Activated T-helper 1 cell treated with anti-CD3 and anti-CD28 coated beads, Interleukin-2, amount 50 U/mL, for 16 hours (primary cell): ENCODE measurements at places on chromosomes 3 and 15.
A peak's percentile ranks its signal among the peaks of the same experiment; 100 is the strongest.

DNA sequence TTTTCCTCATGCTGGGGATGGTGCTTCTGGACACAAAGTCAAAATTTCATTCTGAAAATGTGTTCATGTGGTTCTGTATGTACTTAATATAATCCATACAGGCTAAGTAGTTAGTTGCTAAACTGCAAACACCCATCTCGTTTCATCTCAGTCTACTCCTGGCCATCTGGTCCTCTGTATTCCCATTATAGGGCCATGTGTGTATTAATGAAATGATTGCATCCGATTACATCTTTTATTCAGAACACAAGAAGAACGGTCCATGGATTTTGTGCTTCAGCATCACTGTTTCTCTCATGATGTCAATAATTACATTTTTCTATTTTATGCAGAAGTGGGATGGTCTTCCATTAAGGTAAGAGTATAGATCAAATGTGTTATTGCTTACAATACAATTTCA, 6.1 kb upstream of the GJD2 start:
- no peak for DNase-seq

- no peak for DNase-seq
These were observed 67.0 kb downstream of the CLDN11 start for GRCh38 chr3:170485696-170486095.

GRCh38 chr3:124235446-124235845, 243.5 kb upstream of the ROPN1 start:
- no peak for DNase-seq

- no peak for DNase-seq
These were observed 8.7 kb upstream of the NDUFB4 start for GRCh38 chr3:120587332-120587975.

DNA sequence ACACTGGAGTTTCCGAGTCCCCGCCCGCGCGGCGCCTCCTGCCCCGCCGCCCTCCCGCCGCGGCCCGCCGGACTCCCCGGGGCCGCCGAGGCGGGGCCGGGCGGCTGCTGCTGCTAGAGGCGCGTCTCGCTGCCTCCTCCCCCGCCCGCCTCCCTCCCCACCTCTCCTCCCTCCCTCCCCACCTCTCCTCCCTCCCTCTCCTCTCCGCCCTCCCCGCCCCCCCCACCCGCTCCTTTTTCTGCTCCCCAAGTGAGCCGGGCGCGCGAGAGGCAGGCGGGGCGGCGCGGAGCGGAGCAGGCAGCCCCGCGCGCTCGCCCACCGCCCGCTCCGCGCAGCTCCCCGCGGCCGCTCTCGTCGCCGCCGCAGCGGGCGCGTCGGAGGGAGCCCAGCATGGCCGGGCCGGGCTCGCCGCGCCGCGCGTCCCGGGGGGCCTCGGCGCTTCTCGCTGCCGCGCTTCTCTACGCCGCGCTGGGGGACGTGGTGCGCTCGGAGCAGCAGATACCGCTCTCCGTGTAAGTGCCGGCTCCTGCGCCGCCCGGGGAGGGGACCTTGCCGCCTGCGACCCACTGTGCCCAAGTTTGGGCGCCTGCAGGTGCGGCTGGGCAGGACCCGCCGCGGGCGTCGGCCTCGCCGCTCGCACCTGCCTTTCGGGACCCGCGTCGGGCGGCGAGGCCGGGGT, at the start of gene CACNA2D3:
Gene CACNA2D3 (plus strand): TSS at position 229 of the 679 bp plus-strand sequence.
- no peak for DNase-seq

- DNase-seq, result no peak
These were observed 133.1 kb upstream of the IGSF10 start for GRCh38 chr3:151593928-151594327.

DNA sequence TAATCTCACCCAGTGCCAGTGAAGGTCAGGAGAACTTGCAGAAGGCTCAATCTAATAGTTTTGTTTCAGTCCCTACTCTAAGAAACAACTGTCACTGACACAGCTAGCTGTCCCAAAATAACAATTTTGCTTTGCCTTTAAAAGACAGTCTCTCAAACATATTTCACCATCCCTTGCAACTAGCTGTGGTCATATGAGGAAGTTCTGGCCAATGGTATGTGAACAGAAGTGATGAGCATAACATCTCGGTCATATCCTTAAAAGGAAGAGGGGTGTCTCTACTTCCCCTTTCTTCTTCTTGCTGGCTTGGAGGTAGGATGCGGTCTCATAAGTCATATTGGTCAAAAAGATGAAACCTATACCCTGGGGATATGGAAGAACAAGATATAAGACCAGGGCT, 198.1 kb downstream of the NEK10 start:
- no peak for DNase-seq

- no peak for DNase-seq
These were observed 55.2 kb downstream of the PLD1 start for GRCh38 chr3:171755015-171755589.

DNA sequence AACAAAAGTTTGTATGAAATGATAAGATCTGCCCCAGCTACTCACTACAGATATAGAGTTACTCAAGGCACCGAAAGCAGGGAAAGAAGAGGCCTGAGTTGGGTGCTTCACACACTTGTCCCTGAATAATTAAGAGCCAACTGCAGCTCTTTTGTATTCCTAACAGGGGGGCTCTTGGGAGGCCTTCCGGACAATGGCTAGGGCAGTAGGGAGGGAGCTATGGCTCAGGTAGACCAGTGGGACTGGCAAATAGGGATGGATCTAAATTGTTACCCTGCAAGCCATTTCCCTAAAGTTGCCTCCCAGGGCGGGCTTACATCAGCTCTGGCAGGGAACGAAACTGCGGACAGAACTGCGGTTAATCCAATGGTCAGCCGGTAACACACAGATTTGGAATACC, 6.2 kb downstream of the SEMA5B start:
- no peak for DNase-seq

GRCh38 chr3:20422391-20422790, 236.4 kb upstream of the SGO1 start:
- no peak for DNase-seq

DNA sequence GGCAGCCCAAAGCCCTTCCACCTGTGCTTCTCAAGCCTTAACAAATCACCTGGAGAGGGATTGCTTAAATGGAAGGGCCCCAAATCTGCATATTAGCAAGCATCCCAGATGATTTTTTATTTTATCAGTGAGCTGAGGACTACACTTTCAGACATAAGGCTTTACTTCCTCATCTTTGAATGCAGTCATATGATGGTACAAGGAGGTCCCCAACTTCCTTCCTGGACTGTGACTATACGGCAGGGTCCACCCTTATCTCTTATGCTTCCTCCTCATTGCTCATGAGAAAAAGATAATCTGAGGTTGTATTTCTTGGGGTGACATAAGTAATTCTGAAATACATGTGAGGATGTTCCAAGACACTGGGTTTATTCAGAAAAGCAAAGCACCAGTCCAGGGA, 13.7 kb upstream of the HEG1 start:
- DNase-seq, result no peak

DNA sequence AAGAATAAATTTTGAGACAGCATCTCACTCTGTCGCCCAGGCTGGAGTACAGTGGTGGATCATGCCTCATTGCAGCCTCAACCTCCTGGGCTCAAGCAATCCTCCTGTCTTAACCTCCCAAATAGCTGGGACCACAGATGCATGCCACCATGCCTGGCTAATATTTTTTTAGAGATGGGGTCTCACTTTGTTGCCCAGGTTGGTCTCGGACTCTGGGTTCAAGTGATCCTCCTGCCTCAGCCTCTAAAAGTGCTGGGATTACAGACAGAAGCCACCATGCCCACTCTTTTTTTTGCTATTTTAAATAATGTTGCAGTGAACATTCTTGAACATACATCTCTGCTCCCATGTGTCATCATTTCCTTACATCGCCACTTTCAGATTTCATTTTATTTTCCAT, 6.8 kb upstream of the SLC51B start:
- no peak for DNase-seq

DNA sequence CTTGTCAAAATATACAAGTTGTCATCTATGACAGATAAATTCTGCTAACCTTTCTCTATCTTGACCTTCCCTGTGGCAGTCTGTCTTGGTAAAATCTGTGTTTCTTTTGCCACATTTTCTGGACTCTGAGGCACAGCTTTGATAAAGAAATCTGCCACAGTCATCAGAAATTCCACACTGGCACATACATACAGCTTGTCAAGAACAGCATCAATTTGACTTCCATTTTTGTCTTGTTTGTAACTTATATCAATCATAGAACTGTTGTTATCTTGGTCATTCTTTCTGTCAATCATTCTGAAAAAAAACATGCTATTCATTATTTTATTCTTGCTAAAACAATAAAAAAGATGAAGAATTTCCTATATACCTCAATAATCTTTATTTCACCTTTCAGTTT, 130.8 kb downstream of the VPS13C start:
- DNase-seq, result no peak

DNA sequence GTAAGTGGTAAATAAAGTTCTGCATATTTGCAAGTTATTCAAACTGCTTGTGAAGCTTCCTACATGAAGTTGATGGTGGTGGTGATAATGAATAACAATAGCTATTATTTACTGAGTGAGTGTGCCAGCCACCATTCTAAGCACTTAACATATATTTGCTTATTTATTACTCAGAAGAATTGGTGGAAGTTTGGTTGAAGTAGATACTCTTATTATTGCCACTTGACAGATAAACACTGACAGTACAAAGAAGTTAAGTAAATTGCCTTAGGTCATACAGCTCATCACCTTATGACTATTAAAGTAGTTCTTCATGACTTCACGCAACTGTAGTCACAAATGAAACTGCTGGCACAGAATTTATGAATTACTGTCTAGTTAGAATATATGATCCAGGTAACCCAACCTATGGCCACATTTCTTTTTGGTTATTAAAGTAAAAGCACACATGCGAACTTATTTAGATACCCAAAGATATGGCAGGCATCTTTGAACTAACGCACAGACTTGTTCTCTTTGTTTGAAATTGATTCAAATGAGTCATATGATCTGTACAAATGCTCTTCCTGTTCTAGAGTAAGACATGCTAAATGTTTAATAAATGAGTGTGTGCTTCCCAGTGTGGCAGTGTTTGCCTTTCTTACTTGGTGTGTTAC, 99.8 kb upstream of the NR2F2 start:
- no peak for DNase-seq

- DNase-seq, result no peak
These were observed 2.6 kb upstream of the NGLY1 start for GRCh38 chr3:25785826-25786225.

DNA sequence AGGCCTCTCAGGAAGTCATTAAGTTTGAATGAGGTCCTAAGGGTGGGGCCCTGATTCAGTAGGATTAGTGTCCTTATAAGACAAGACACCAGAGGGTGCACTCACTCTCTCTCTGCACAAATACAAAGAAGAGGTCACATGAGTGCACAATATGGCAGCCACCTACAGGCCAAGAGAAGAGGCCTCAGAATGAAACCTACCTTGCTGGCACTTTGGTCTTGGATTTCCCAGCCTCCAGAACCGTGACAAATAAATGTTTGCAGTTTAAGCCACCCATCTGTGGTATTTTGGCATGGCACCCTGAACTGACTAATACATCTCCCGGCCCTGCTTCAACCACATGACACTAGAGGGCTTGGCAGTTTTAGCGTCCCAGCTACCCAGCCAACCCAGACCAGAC, 73.9 kb upstream of the CHRNB4 start:
- no peak for DNase-seq

DNA sequence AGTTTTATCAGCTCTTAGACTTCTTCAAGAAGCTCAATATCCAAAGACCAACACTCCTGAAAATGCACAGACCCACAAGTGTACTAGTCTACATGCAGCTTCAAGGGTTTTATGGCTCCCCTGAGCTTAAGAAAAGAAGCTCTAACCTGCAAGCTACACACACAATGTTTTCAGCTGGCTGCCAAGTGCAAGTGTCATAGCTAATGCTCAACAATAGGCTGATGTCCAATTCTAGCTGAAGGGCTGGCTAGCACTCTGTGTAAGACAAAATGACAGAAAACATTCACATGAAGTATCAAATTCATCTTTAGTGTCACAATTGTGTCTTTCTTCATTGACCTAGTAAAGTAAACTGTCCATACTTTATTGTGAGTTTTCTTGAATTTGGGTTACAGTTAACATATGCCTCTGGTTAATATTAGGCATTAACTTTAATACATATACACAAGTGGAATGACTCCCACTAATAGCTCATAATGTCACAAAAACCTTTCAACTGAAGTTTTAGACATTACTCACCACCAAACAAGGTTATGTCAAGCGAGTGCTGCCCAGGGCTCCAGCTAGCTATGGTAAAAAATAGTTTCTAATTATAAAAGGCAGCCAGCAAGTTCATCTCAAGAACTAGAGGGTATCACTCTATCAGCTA, 15.1 kb downstream of the ABI3BP start:
- no peak for DNase-seq

GRCh38 chr3:15859507-15860013, 61.8 kb upstream of the ANKRD28 start:
- DNase-seq, result peak; percentile 73

DNA sequence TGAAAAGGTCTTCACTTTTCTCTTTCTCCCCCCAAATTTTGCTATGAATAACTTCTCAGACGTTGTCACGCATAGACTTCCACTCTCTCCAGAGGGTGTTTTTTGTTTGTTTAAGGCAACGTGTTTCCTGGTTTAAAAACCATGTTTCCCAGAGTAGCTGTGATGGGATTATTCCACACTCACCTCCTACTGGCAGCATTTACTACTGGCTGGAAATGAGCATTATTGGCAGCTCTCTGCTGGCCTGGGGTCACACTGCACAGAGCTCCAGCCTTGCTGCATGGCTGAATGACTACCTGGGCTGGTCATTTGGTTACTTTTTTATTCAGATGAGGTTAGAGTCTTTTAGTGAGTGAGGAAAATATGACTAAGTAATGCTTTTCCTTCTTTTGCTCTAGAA, 65.2 kb downstream of the RARB start:
- DNase-seq, result no peak

DNA sequence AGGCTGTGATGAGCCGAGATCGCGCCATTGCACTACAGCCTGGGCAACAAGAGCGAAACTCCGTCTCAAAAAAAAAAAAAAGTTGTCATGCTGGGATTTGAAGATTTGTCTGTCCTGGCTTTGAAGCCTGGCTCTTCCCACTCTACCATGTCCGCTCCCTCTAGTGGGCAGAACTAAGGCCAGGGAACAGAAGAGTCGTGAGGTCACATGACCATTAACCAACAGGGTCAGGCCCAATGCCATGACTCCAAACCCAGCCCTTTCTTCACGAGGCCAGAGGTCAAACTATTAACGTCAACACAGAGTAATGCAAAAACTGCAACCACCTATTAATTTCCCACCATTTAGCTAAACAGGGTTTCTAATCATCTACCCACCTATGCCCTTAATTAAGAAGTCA, 212.1 kb downstream of the ADAMTS17 start:
- no peak for DNase-seq
